ENCODE measurements at places on chromosomes 12 and 14.

DNA sequence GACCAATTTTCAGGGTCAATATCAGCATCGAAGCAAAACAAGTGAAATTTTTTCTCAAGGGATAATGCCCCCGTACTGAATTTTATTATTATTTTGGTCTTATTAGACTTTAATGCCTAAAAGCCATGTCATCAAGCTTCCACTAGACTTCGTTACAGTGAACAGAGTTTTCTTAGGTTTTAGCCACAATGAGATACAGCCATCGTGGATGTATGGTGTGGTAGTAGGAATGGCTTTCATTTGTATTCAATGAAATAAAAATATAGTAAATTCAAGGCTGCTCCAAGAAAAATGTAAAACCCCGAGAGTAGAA lies 11.7 kb downstream of the TAOK3 start:
- DNase-seq, result no peak

DNA sequence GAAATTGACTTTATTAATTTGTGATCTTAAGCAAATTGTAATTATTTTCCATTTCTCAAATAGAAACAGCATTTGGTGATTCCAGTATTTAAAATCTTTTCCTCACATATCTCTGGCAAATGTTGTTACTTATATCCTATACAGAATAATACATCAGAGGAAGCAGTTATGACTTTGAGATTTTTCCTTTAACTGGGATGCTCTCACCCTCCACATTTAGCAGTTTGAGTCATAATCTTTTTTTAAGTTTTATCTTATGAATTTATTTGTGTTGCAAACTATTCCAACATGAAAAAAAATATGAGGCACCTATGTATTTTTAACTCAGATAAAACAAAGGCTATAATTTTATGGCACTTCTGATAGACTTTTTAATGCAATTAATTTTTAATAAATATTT lies 311.8 kb downstream of the TMTC2 start:
- DNase-seq, result no peak

DNA sequence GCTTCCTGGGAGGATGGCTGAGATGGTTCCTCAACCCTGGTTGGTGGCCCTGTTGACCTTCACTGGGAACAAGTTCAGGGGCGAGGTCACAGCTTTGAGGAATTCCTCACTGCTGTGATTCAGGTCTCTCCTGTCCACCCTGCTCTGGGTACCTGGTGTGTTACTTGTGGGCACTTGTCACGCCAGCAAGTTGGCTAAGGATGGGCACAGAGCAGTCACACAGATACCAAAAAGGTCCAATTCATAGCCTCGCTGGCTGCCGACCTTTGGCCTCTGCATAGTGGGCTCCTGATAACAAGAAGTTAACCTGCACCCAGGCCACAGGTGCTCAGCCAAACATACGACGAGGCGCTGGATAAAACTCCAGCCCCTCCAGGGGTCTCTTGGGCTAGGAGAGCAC lies 11.2 kb downstream of the SDS start:
- DNase-seq, result no peak

DNA sequence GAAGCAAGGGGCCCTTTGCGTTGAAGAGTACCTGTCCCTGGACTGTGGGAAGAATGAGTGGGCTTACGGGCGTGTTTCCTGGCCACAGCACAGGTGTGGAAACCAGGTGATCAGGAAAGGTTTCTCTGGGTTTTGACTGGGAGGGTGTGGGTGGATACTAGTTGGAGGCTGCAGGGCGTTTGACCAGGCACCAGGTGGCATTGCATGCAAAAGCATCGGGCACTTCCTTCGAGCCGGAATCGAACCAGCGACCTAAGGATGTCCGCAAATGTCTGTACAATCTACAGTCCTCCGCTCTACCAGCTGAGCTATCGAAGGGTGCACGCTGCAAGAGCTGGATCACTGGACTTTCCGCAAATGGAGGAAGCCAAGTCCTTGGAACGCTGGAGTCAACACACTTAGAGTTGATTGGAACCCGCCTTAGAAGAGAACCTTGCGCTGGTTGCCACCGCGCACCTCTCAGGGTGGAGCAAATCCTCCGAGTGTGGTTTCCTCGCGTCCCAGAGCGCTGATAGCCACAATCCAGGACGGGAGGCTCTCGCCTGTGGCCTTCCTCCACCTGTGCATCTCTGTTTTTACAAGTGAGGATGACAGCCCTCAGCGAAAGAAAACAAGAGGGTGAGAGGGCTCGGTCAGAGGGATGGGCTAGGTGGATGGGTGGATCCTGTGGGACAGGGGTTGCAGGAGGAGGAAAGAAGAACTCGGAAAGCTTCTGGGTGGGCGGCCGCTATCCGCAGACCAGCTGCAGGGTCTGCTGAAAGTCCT lies 21.2 kb upstream of the RNASE4 start:
- DNase-seq, result peak; percentile 77

Data from H7 (cell line).